ENCODE measurements at places on chromosomes 12 and 14. TPM values are rescaled to one million over a fixed set of nuclear protein-coding genes. Genes with fewer than 3 reads are reported as not detected.
A peak's percentile ranks its signal among the peaks of the same experiment; 100 is the strongest.

DNA sequence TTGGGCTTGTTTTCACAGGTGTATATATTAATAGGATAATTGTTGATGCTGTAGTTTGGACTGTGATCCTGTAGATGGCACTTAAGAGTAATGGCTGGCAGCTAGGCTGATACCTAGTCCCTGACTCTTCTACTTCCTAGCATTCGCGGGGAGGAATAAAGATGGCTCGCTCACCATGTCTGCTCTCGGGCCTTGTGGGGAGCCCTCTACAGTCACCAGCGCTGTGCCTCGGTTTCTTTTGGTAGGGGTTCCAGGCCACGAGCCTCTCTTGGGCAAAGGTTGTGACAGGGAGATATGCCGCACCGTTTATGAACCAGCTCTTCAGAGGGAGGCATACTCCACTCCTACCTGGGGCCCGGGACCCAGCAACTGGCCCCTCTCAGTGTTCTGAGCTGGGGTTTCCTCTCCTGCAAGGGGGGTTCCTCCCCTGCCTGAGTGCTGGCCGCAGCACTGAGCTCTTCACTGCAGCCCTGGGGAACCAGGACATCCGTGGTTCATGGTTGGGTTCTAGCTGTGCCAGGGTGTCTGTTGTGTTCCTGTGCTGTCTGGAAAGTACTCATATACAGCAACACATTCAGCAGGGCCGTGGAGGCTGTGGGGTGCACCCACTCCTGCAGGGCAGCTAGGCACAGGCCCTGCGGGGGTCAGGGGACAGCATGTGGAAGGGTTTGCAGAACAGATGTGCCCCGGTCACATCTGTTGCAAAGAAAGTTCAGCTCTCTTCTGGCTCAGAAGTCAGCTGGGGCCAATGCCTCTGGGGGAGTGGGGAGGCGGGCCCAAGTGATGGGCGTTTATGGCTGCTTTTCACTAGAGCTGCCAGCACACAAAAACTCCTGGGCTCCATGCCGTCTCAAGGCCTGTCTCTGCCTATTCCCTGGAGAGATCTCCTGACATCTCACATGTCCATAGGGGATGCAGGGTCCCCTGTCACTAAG lies 147.9 kb downstream of the PPFIA2 start:
- H3K4me3 ChIP-seq: no peak overlapping the region
- H3K4me1 ChIP-seq: no peaks in the 10 kb centered on the region
- no peaks in the 10 kb centered on the region for H3K36me3 ChIP-seq
- H3K27me3 ChIP-seq: no peaks in the 10 kb centered on the region
- no peak overlapping the region for H3K27ac ChIP-seq
- DNase-seq: no peak

- H3K4me3 ChIP-seq: no peak overlapping the region
- H3K27me3 ChIP-seq: no peaks in the 10 kb centered on the region
- no peak for DNase-seq
- H3K4me1 ChIP-seq: peaks cover 20% of the 10 kb centered on the region
Observed at GRCh38 chr12:48687592-48687991, 5.6 kb upstream of the KANSL2 start.

DNA sequence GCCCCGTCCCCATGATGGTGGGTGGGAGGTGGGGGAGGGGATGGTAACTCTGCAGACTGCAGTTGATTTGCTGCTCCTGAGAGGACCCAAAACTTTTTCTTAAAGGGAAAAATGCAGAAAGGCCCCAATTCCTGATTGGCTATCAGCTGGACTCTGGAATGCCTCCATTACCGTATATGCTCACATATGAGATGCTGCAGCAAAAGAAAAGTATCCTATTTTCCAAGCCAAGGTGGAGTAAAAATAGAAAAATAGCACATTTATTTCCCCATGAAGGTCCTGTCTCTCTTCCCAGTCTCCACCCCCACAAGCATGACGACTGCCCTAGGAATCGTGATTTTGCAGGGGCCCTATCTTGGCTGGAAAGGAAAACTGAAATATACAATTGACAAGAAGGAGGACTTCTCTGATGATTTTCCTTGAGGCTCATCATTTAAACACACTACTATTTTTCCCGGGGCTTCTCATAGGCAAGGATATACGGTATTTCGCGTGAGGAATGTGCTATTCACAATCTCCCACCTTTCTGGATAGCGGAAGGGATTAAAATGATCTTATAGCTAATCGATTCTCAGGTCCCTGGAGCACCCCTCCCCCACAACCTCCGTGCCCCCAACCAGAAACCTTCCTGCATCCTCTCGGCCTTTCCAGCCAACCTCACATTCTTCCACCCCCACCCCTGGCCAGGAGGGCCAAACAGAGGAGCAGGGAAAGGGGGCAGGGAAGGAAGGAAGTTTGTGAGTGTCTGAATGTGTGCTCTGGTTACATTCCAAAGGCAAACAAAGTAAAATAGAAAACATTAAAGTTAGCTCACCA lies 138.9 kb upstream of the CCND2 start:
- peak; percentile 36 for DNase-seq
- H3K36me3 ChIP-seq: peaks cover 10% of the 10 kb centered on the region
- peaks cover 34% of the 10 kb centered on the region for H3K4me1 ChIP-seq
- H3K27me3 ChIP-seq: peaks cover 3% of the 10 kb centered on the region

GRCh38 chr12:46487567-46488131 lies 115.1 kb upstream of the SLC38A2 start:
- H3K4me3 ChIP-seq: no peak overlapping the region
- H3K36me3 ChIP-seq: peaks cover 6% of the 10 kb centered on the region
- DNase-seq: no peak
- H3K27me3 ChIP-seq: no peaks in the 10 kb centered on the region
- H3K4me1 ChIP-seq: no peaks in the 10 kb centered on the region

- H3K27me3 ChIP-seq: peaks cover 32% of the 10 kb centered on the region
- no peaks in the 10 kb centered on the region for H3K36me3 ChIP-seq
- H3K4me1 ChIP-seq: no peaks in the 10 kb centered on the region
Observed at GRCh38 chr14:101083564-101084435, 180.3 kb upstream of the RTL1 start.

DNA sequence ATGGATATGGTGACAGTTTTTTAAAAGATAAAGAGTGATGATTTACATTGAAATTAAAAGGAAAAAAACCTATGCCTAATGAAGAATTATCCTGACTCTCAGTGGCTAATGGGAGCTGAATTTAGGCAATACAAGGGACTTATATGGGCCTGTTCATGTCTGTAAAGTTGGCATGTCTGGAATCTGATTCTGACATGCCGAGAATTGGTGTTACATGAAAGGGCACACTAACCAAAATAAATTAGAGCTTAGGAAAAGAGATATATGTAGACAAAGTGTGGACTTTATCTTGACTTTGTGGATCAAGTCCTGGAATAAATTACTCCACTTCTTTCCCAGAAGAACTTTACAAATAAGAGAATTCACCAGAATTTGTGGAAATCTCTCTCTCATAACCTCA lies 1.1 kb downstream of the TDG start:
- peak overlapping the region; percentile 98 for H3K27ac ChIP-seq
- no peaks in the 10 kb centered on the region for H3K27me3 ChIP-seq
- peaks cover 14% of the 10 kb centered on the region for H3K36me3 ChIP-seq
- DNase-seq: no peak
- peaks cover 54% of the 10 kb centered on the region for H3K4me1 ChIP-seq
- peak overlapping the region; percentile 99 for H3K4me3 ChIP-seq

DNA sequence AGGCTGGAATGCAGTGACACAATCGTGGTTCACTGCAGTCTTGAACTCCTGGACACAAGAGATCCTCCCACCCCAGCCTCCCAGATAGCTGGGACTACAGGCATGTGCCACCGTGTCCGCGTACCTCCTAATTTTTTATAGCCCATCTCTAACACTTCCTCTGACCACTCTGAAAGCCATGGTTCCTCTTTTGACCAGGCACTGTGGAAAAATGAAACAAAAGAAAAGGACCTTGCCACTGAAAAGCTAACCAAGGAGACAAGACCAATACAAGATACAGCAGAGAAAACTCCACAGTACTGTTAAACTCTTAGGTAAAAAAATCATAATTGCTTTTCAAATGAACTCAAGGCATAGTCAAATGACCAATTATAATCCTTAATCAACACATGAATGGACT lies 233.3 kb downstream of the NEDD1 start:
- no peaks in the 10 kb centered on the region for H3K4me1 ChIP-seq
- no peaks in the 10 kb centered on the region for H3K36me3 ChIP-seq
- no peak for DNase-seq
- no peak overlapping the region for H3K27ac ChIP-seq

GRCh38 chr12:15268927-15269552 lies 47.8 kb upstream of the RERG start:
- peaks cover 3% of the 10 kb centered on the region for H3K27me3 ChIP-seq
- DNase-seq: peak; percentile 49
- no peak overlapping the region for H3K4me3 ChIP-seq
- no peak overlapping the region for H3K27ac ChIP-seq

DNA sequence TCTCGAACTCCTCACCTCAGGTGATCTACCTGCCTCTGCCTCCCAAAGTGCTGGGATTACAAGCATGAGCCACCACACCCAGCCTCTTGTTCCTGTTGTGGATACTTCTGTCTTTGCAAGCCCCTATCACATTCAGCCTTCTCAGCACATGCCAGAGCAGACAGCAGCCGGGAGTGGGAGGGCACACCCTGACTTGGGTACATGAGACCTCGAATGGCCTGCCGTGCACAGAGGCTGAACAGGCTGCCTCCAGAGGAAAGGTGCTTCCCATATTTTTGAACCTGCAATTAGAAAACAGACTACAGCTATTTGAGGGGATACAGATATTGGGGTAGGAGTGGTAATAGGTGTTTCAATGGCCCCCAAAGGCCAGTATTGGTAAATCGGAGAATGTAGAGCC lies 307.3 kb upstream of the DIO3 start:
- H3K36me3 ChIP-seq: no peaks in the 10 kb centered on the region
- peaks cover 3% of the 10 kb centered on the region for H3K27me3 ChIP-seq
- H3K27ac ChIP-seq: no peak overlapping the region
- peaks cover 17% of the 10 kb centered on the region for H3K4me1 ChIP-seq

- H3K27ac ChIP-seq: no peak overlapping the region
- H3K4me1 ChIP-seq: peaks cover 5% of the 10 kb centered on the region
- H3K4me3 ChIP-seq: no peak overlapping the region
- H3K27me3 ChIP-seq: no peaks in the 10 kb centered on the region
- no peak for DNase-seq
Observed at GRCh38 chr12:45310627-45310968, 94.7 kb downstream of the ANO6 start.

The SRP54 gene
- 63.5 TPM for total RNA-seq

The NANOG gene
- not detected for total RNA-seq

The VWF gene
- 0.02 TPM for total RNA-seq

The IFNG-AS1 gene
- total RNA-seq: 0.38 TPM

The CCDC77 gene
- 19.5 TPM for total RNA-seq

The AKAP6 gene
- total RNA-seq: 0.82 TPM

The GPR135 gene
- total RNA-seq: 2.1 TPM

The OAS1 gene
- total RNA-seq: 161 TPM

The MYF5 gene
- not detected for total RNA-seq

The NINJ2 gene
- total RNA-seq: 7.4 TPM

The ANAPC5 gene
- total RNA-seq: 138 TPM

The FKBP3 gene
- total RNA-seq: 65.2 TPM

Measured in activated CD8-positive, alpha-beta memory T cell treated with anti-CD3 and anti-CD28 coated beads, Interleukin-2, amount 10 ng/mL, durations not matched to agents 7 days and 5 days (primary cell).